ENCODE measurements at places on chromosomes 11 and 22.

- no peak for DNase-seq
Measured at GRCh38 chr22:42811459-42811858, 45.6 kb downstream of the ARFGAP3 start.

DNA sequence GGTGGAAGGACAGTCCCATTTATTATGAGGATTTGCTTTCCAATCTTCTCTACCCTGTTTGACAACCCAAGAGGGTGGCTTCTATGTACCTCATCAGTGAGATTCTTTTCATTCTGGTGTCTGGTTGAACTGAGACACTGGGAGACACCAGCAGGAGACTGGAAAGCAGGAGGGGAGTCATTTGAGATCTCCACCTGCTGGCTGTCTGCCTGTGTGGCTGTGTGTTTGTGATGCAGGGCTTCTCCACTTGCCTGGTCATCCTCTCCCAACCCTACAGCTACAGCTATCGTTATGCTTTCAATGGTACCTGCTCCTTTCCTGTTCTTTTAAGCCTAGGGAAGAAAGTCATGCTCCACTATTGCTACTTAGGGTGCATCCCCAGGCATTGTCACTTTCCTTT, 48.6 kb downstream of the MRGPRX1 start:
- no peak for DNase-seq

DNA sequence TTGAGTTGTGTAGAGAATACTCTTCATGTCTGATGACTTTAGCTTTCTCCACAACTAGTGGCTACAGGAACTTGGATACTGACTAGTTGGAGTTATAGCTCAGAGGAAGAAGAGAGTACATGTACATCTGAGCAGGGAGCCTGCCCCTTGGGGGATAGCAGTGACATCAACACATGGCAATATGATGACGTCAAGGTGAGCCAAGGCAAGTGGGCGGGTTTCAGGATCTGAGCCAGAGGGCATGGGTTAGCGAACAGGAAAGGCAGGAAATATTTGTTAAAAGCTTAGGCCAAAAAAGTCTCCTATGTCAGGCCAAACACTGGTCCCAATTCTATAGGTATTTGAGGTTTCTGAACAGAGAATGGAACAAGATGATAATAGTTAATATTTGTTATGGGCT, 42.0 kb upstream of the HORMAD2 start:
- no peak for DNase-seq

- peak; percentile 32 for DNase-seq
Measured at GRCh38 chr11:32088117-32088941, 2.5 kb upstream of the RCN1 start.

DNA sequence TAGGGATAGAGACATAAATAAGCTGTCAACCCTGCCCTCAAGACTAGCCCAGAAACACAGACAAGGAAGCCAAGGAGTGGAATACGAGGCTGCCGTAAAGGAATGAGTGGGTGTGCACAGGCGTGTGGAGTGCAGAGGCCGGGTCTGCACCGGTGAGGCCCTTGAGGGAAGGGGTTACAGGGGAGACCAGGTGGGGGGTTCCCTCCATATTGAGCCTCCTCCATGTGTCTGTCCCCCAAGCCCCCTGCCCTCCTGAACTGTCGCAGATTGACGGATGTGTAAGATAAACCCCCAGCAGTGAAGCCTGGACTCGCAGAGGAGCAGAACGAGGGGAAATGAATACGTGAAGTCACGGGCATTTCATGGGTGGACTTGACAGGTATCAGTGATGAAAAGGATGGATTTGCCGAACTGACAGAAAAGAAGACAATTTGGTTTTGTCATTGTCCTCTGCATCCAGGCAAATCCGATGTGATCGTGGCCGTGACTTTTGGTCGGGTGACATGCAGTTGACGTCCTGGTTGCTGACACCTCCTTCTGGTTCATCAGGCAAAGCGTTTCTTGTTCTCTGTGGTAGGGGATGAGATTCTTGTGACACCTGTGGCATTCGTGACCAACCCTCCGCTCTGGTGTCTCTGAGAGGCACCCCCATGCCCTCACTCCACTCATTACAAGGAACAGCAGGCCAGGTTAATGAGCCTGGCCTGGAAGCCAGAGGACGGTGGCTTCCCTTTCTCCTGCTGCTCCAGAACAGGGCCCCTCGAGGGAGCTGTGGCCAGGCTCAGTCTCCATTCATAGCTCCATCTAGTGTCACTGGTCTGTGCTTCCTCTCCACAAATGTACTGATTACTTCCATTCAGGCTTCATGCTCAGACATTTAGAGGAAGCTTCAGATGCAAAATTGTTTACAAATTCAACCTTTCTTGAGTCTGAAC, 223.1 kb upstream of the B3GAT1 start:
- no peak for DNase-seq

- no peak for DNase-seq
Measured at GRCh38 chr11:131871006-131871405, 500.6 kb downstream of the NTM start.

- no peak for DNase-seq
Measured at GRCh38 chr11:96127596-96127959, 203.7 kb upstream of the MTMR2 start.

DNA sequence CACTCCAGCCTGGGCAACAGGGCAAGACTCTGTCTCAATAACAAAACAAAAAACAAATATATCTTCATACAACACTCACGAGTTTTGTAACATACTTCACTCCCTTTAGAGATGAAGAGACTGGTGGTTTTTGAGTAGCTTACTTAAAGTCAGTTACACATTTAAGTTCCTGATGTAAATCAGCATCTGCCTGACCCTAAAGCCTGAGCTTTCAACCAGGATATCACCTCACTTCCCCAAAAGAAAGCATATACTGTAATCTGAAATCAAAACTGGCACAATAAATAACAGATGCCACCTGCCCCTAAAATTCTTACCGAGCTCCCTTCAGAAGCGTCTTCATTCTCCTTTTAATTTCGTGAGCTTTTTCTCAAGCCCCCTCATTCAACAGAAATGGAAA, 31.5 kb downstream of the LARGE1 start:
- DNase-seq = no peak

DNA sequence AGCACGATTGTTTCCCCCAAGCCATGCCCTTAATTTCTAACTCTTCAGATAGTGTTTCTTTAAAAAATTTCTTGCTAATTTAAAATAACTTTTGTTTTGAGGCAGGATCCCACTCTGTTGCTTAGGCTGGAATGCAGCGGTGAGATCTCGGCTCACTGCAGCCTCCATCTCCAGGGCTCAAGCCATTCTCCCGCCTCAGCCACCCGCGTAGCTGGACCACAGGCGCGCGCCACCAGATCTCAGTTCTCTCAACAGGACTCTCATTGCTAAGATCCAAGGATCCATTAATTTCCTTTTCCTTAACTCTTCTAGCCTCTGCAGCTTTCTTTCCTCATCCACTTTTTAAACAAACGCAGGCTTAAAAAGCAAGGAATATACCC, 327 bp upstream of the MED17 start:
- no peak for DNase-seq

GRCh38 chr22:46142548-46143490, 7.5 kb upstream of the PPARA start:
- DNase-seq = no peak

GRCh38 chr11:11025087-11025486, 167.2 kb upstream of the ZBED5 start:
- no peak for DNase-seq
